ENCODE measurements at places on chromosomes 4 and X. TPM values are rescaled to one million over a fixed set of nuclear protein-coding genes. Genes with fewer than 3 reads are reported as not detected.
A peak's percentile ranks its signal among the peaks of the same experiment; 100 is the strongest.

GRCh38 chr4:128380306-128380705 lies 92.7 kb upstream of the PGRMC2 start:
- DNase-seq = no peak

DNA sequence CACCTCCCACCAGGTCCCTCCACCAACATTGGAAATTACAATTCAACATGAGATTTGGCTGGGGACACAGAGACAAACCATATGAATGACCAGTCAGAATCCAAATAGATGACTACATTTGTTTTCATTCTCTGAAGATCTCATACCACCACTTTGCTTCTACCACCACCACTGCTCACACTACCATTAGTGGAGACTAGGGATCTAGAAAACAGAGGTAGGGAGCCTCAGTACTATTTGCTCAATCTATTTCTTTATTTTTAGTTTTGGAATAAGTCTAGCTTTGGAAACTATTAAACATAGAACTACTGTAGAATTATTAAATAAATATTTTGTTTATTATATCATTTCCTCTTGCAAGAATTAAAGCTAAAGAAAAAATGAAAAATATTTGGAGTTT lies 727.9 kb downstream of the CCSER1 start:
- DNase-seq = no peak

DNA sequence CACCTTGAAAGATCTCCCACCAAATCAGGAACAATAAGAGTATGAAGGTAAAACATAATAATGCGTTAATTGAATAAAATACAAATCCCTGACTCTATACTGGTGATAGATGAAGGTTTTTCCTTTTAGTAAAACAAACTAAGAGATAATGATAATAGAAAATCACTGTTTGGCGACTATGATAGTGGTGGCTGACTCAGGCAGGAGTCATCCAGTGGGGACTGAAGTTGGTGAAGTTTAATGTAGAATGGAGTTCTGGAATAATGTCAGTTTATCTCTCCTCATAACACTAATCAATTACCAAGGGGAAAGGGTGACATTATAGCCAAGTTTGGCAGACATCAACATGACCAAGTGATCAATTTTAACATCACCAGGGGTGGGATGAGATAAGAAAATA lies 21.3 kb downstream of the ABCG2 start:
- peak; percentile 35 for DNase-seq

- peak; percentile 4 for DNase-seq
These were observed 272.1 kb upstream of the AGTR2 start for GRCh38 chrX:115898382-115899001.

- DNase-seq = no peak
These were observed 111.6 kb upstream of the LRPAP1 start for GRCh38 chr4:3643518-3644433.

DNA sequence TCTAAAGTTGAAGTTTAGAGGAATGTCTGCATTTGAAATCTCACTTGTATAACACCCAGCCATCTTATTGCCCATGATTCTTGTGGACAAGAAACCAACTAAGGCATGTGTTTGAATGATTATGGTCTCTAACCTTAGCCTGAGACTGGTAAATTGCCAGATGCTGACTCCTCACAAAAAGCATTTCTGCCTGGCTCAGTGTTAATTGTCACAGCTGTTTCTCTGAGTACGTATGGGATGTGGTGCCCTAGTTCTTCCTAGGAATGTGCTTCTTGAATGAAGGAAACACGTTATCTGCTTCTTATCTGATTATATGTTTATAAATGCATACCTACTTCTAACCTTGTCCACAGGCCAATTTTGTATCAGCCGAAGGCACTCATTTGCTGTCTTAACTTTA lies 63.1 kb upstream of the NDP start:
- peak; percentile 32 for DNase-seq

GRCh38 chrX:68273887-68274286 lies 159.4 kb downstream of the OPHN1 start:
- DNase-seq = no peak

DNA sequence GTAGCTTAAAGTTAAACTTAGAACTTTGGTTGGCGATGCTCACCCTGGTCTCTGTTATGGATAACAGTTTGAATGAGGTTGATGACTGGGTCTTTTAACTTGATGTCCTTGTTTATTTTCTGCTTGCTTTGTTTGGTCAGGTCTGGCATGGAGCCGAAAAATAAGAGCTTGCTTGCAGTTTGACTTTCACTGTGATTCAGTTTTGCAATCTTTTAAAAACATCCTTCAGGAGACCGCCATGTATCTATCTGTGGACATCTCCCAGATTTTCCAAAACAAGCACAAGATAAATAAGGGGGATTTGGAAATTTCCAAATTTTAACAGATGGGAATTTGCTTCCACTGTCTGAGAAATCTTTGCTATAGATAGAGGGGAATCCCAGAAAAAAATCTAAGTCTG lies 246.7 kb downstream of the PALLD start:
- no peak for DNase-seq

DNA sequence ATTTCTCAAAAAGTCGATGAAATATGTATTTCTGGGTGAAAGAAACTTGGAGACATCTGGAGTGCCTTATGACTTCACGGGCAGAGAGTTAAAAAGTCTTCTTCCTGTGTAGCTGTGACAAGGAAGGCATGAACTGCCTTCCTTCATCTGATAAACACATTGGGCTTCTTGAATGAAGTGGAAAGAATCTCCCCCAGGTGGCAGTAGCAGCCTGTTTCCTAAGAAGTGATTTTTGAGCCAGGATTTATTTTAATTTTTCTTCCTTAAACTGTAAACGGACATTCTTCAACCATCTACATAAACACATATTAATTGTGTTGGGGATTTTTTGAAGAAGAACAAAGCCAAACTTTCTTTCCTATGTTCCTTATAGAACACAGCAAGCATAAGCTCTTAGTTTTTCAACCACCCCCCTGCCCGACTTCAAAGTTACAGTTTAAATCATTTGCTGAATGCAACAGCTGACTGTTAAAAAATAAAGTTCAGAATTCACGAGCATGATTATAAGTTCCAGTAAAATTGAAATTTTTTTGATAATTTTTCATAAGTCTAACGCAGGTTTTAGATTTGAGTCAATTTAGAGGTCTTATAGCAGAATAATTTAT lies 980 bp upstream of the GIMD1 start:
- peak; percentile 71 for DNase-seq

GRCh38 chrX:55167124-55167803 lies 52.9 kb upstream of the PAGE5 start:
- DNase-seq = peak; percentile 14

- DNase-seq = no peak
These were observed 401.0 kb downstream of the TMA16 start for GRCh38 chr4:163895378-163896005.

DNA sequence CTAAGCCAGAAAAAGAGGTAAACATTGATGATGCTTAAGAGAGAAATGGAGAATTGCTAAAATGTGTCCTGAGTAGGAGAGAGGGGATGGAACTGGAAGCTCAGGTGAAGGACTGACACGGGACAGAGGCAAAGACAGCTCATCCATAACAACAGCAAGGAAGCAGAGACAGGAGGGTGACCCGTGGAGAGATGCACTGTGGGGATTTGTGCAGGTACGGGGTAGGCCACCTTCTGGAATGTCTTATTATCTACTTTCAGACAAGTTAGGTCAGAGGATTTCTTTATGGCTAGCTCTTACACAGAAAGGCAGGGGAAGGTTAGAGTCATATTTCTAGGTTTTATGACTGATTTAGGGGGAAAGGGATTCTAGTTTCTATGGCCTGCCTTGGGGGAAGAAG lies 31.7 kb downstream of the RXFP1 start:
- DNase-seq = no peak

DNA sequence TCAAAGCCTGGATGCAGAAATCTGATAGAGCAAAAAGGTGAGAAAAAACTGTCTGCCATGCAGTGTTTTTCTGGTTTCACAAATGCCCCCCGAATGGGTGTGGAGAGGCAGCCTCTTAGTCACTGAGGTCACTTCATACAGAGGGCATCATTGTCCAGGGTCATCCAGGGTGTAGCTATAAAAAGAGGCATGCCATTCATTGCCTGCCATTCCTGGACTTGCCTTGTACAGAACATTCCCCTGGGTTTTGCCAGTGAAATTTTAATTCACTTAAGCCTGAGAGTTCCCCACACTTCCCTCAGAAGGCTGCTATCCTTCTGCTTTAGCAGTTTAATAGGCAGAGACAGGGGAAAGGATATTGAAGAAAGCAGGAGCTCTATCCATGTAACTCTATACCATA lies 230.3 kb downstream of the UNC5C start:
- DNase-seq = peak; percentile 61

GRCh38 chr4:81722290-81722851 lies 250.7 kb upstream of the RASGEF1B start:
- DNase-seq = no peak

DNA sequence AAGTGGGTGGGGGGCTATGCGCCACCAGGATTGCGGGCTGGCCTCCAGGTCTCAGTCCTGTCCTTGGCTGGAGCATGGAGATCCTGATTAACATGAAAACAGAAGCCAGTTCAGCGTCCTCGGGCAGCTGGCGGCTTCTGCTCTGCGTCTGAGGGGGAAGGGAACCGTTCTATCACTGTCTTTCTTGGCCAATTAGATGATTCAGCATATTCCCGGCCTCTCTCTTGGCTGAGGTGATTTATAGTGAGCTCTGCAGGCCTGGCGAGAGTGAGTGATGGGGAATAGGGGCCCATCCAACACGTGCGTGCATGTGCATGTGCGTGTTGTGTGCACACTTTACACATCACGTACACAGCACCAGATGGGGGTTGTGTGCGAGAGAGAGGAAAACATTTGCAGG lies 145.8 kb upstream of the ATP6AP2 start:
- no peak for DNase-seq

DNA sequence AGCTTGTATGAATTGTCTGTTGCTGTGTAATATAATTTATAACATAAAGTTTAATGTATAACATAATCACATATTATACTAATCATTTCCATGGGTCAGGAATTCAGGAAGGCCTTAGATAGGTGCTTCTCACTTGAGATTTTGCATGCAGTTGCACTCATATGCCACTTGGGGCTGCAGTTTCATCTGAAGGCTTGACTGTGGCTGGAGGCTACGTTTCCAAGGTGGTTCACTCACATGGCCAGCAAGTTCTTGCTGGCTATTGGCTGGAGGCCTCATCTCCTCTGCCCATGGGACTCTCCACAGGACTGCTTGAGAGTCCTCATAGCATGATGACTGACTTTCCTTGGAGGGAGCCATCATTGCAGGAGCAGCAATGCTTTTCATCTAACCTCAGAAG lies 53.4 kb upstream of the STX18 start:
- DNase-seq = no peak

PKD2 gene
- 14.2 TPM for total RNA-seq

ALG13 gene
- total RNA-seq = 29.9 TPM

ZNF81 gene
- total RNA-seq = 7.7 TPM

SPANXC gene
- 7.5 TPM for total RNA-seq

TRIM60 gene
- not detected for total RNA-seq
